ENCODE measurements at places on chromosomes 7 and 10.

- no peak for DNase-seq
Observed at GRCh38 chr7:1630700-1631336, 39.3 kb upstream of the ELFN1 start.

GRCh38 chr10:118939211-118940007, 90.1 kb upstream of the NANOS1 start:
- DNase-seq = no peak

DNA sequence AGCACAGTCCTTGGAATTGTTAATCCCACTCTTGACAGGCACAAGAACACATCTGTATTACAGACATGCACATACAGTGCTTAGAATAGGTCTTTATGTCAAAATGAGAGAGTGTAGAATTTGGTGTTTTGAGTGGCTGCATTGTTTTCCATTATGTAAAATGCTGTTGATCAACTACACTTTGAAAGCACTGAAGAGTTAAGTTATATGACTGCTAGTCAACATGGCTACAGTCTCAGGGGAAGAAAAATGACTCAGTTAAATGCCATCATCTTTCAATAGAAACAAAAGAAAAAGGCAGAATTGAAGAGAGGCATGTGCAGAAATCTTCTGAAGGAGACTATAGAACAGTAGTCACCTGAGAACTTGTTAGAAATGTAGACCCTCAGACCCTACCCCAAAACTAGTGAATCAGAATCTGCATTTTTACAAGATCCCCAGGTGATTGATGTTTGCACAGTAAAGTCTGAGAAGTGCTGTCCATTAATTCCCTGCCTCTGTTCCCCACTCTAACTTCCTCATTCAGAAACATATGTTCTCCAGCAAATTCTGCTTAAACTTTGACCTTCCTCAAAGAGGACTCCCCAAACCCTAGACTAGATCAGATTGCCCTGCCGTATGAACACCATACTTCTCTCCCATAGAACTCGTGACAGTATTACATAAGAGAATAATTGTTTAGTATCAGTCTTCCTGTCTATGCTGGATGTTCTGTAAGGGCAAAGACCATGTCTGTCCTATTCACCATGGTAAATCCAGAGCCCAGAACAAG, 16.0 kb downstream of the SND1 start:
- DNase-seq = no peak

DNA sequence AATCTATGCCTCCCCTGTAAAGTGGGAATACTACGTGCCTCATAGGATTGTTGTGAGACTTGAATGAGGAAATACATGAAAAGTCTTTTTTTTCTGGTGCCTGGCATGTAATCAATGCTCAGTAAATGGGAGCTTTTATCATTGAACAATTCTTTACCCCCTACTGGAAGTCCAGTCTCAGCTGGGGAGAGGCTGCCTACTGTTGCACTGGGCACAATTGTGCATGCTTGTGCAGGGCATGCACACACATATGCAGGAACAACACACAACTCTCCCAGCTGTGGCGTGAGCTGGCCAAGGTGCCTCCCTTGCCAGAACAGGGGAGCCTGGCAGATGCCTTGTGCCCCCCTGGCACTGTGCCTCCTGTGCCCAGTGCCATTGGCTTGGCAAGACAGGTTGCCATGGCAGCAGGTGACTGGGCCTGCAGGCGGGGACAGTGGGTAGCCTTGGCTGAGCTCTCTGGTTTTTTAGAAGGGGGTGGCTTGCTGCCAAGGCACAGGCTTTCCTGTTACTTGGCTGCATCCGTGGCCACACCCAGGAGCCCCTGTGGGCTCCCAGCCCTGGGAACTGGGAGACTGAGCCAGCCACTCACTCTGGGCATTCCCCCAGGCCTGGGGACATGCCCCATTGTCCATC, 16.1 kb upstream of the PALD1 start:
- DNase-seq = no peak

DNA sequence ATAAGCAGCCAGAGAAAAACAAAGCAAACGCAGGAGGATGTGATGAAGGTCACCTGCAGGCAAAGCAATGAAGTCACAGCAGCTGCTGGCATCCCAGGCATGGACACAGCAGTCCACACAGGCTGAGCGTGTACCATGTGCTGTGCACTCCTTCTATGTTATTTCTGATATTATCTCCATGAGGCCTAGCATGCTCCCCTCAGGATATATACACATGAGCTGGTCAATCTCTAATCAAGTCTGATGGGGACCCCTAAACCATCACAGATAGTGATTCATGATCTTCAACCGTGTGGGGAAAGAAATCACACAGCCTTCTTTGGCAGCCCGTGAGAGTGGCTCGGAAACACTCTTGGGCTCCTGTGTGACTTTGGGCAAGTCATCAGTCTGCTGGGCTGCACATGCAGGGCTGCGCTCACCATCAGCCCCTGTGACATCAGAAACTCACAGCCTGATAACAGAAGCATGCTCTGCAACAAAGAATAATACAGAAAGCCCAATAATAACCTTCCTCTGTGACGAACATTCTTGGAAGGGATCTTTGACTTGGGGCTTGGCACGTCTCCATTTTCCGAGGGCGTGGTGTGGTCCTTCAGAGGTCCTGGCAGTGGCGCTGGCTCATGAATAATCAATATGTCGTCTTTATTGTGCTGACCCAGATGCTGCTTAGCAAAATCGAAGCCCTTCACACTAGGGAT, 83.0 kb upstream of the ATP6V0A4 start:
- no peak for DNase-seq

- no peak for DNase-seq
Observed at GRCh38 chr7:69060516-69060915, 537.8 kb upstream of the AUTS2 start.

DNA sequence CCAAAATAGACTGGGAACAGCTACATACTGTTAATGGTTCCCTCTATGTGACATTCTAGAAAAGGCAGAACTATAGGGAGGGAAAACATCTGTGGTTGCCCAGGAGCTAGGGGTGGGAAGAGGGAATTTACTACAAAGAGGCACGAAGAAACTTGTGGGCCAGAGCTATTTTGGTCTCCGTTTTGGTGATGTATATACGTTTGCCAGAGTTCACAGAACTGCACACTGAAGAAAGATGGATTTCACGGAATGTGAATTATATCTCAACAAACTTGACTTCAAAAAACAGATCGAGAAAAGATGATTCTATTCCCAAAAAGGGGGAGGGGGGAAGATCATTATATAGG, 386 bp upstream of the AS3MT start:
- no peak for DNase-seq

- no peak for DNase-seq
Observed at GRCh38 chr10:112666094-112666493, 219.1 kb downstream of the VTI1A start.

GRCh38 chr10:124211921-124212320, 118.5 kb upstream of the CHST15 start:
- DNase-seq = no peak

DNA sequence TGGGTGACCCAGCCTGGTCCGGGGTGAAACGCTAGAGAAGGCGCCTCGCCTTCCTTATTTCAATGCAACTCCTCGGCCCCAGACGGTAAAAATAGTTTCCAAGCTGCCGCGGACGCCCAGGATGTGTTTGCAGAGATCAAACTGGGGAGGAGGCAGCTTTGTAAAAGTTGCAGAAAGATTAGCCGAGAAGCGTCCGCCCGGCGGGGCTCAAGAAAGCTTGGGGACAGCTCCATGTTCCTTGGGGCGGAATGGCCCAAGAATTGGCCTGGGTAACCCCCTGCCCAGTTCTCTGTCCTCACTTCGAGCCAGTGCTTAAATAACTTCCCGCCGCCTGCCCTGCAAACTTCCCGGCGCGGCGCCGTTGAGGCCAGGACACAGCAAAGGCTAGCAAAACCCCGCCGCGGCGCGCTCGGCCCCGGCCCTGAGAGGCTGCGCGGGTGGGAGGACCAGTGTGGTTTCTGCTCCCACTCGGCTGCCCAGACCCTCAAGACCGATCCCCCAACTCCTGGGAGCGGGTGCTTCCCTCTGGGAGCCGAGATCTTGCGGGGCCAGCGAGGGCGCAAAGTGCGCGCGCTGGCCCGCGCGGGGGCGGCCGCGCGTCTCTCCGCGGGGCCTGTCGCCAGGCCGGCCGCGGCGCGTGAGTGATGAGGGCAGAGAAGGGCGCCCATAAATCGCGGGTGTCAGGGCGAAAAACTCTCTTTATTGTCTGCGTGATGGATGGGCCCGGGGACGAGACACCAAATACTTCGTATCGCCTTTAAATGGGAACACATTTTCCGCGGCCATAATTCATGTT, 6.3 kb upstream of the ZNF503 start:
- no peak for DNase-seq

DNA sequence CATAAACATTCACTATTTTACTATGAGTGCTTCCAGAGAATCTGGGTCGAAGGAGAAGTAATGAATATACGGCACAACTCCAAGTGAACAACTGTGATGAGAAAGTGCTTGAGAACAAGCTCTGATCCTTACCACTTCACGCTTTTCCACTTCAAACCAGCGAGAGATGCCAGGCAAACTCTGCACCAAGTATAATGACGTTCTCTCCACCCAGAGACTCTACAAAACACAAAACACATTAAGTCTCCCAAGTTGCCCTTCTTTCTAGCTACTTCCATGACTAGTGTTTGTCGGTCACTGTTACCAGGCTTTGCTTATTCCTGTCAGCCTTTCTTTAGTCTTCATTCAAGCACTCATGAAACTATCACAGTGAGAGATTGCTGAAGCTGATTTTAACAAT, 193.1 kb upstream of the IMMP2L start:
- DNase-seq = no peak

- DNase-seq = no peak
Observed at GRCh38 chr7:36923943-36924436, 199.7 kb upstream of the AOAH start.

DNA sequence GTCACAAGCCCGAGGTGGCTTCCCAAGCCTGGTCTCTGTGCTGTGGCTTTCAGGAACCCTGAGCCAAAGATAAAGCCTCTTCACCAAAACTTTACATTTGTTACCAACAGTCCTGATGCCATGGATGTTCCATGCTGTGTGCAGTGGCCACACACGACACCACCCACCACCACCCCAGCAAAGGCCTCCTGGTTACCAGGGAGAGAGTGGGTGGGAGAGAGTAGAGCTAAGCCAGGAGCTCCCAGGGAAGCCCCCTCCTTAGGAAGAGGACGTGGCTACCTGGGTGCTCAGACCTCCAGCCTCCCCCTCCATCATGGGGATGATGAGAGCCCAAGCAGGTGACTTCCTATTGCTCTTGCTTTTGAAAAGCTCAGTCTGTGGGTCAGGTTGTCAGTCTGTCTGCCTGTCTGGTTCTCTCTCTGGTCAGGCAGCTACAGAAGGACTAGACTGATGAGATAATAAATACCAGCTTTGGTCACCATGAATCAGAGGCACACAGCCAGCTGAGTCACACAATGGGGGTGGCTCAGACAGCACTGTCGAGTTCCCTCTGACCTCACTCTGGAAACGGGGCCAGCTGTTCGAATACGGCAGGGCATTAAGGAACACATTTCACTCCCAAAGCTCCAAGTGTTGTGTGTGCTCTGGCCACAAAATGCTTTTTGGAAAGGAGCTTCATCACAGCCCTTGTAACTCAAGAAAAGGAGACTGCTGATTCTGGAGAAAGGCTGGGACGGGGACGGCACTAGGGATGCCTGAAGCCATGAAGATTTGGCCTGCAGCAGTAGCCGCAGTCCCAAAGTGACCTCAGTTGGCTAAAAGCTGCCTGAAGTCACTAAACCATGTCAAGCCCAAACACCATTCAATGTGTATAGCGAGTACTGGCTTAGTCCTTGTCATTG, 166.0 kb downstream of the FANK1 start:
- DNase-seq = no peak

- DNase-seq = no peak
Observed at GRCh38 chr10:119849031-119849789, 23.4 kb downstream of the MCMBP start.

DNA sequence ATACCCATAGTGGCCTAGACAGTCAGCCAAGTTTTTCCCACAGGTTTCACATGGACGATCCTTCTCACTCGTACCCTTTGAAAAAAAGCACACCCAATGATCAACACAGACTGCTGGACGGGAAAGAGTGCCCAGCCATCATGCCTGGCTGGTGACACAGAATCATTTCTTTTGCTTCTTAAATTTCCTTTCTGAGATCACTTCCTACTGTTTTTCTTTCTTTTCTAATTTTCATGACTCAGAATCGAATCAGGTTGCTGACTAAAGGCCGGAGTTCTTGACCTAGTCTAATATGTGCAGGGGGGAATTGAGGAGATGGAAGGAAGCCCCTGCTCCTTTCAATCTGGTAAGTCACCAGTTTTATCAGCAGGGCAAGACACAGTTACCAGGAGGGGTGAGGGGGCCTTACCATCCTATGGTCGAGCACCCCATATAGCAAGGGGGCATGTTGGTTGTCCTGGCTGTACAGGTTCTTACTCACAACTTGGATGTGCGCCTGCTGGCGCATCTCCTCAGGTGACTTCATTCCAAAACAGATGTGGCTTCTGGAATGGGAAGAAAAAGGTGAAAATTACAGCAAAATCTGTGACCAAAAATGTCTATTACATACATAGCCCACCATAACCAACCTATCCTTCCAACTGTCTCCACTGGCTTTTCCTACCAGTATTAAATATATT, 3.5 kb downstream of the POLR3A start:
- no peak for DNase-seq

DNA sequence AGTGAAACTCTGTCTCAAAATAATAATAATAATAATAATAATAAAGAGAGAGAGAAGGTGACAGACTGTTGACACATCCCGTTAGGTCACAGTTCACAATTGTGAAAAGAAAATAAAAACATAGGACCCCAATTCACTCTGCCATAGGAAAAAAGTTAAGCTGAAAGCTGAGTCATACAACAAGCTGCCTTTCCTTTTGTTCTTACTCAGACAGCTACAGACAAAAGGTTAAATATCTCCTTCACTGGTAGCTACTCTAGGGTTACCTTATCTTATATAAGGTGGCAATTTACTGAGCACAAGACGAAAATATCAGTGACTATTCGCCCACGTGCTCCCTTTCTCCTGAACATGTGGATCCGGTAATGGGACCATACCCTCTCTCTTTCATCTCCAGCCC, 17.5 kb downstream of the TUBAL3 start:
- DNase-seq = no peak

GRCh38 chr7:95553939-95554338, 42.4 kb downstream of the PDK4 start:
- no peak for DNase-seq

DNA sequence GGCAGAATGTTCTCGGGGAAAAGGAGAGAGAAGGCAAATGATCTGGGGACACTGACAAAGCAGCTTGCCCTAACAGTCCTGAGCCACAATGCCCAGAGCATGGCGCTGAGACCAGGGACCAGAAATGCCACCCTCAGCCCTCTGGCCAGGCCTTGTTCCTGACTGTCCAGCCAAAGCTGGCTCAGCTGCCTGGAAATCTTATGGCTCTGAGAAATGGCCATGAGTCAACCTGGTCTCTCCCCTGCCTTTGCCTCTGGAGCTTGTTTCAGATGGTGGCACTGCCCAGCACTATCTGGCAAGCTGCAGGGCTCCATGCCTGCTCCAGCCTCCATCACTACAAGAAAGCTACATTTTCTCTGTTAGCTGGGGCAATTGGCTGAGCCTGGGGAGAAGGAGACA, 90.5 kb upstream of the PLXNA4 start:
- no peak for DNase-seq

DNA sequence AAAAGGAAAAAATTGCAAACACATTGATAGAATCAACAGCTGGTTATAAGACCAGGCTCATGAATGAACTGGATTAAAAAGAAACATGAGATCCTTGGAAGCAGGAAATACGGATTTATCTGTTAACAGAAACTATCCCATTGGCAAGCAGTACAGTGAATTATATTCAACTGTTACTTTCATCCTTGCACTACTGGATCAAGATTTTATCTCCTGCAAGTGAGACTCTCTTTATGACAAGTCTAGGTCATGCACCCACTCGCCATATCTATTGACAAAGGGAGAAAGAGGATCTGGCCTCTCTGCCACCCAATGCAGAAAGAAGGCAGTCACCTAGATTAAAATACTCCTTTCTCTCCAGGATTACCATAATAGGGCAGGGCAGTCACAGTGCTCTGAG, 41.4 kb downstream of the CSTF2T start:
- DNase-seq = no peak
